ENCODE measurements at places on chromosomes 16 and 17. TPM values are rescaled to one million over a fixed set of nuclear protein-coding genes. Genes with fewer than 3 reads are reported as not detected.

TMEM100 gene
- not detected for total RNA-seq

DNA sequence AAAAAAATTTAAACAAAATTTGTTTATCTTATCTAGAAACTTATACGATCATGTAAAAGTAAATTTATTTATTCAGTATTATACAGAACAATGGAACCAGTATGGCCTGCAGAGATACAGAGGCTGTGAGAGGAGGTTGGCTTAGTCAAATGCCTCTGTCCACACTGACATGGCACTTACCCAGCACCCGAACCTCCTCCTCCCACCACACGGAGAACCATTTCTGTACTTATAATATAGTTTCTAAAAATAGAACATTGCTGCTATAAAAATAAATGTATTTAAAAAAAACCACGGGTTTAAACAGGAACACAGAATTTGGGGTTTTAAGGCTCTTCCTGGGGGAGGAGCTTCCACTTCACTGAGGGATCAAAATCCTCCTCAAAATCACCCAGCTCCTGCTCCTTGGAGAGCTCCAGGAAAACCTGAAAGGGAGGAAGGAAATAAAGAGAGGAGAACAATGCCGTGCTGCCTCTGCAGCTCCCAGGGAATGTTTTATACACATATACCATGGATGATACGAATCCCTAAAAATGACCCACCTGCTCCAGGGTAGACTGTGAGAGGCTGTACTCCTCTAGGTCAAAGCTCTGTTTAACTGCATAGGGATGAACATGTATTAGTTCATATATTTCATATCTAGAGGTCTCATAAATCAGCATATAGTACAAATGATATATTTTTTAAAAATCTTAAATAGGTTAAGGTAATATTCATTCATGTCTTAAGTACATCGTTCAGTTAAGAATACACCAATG, 87.3 kb downstream of the ABCA8 start:
- DNase-seq, result no peak

GRCh38 chr16:50434872-50435478, 66.2 kb upstream of the BRD7 start:
- DNase-seq, result no peak

GRCh38 chr17:77440560-77440981, 299.8 kb downstream of the SEC14L1 start:
- no peak for DNase-seq

GRCh38 chr16:67858500-67858899, 11.0 kb upstream of the CENPT start:
- DNase-seq, result no peak

TP53TG3B gene
- total RNA-seq, result not detected

DNA sequence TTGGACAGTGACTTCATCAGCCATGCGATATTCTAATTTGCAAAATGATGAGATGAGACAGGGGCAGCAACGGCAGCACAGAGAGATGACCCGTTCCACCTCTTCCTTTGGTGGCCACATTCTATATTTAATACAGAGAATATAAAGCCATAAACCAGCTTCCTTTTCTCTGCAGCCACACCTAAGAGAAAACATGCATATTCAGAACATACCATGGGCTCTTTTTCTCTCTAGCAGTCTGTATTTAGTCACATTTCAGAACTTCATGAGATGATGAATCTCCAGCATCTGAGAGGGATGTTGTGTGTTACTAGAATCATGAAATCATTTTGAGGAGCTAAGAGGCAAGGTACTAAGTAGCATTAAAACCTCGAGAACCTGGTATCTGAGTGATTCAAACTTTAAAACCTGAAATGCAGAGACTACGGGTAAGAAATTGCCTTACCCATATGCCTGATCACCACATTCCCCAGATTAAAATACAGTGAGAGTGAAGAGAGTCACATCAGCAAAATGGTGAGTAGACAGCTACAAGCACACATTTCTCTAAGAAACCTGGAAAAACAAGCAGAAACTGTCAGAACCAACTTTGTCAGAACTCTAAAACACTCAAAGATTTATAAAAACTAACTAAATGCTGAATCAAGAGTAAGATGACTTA, 55.5 kb upstream of the CPHXL start:
- DNase-seq, result no peak

MT1H gene
- 15.4 TPM for total RNA-seq

PYDC1 gene
- total RNA-seq, result not detected

DNA sequence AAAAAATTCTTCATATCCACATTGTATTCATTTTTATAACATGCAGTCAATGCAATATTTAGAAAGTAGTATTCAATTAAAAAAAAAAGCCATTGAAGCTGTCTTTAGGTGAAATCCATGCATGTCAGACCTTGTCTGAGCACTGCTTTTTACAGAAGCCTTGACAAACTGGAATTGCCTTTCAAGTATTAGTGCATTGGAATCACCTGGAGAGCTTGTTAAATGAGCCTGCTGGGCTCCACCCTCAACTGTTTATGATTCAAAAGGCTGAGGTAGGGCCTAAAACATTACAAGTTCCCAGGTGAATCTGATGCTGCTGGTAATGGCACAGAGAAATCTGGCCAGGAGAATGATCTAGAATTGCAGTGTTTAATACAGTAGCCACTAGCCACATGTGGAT, 85.8 kb downstream of the HIC1 start:
- no peak for DNase-seq

CD300H gene
- total RNA-seq, result not detected

DNA sequence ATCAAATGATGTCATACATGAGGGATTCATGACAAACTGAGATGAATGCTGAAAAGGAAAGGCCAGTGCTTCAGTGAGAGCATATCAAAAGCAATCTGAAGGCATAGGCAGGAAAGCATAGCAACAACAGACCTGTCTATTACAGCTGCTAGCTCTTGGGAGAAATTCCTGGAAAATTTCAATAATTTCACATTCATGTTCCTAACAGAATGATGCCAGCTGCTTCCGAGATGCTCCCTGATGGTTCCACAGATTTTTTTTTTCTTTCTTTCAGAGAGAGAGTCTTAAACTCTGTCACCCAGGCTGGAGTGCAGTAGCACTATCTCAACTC, 50.3 kb upstream of the CLEC3A start:
- DNase-seq, result no peak

DNA sequence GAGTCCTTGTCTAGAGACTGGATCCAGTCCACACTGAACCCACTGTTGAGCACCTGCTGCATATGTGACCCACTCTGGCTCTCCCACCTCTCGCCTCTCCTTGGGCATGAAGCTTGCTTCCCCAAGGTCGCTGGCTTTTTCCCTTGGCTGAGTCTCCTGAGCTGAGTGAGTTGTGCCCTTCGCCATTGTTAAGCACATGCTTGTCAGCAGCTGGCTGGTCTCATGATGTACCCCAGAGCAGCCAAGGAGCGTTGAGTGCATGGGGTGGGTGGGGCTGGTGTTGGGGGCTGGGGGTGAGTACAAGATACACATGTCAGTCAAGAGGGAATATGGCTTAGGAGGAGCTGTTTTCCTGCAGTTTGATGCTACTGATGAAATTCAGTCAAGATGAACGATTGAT, 165.6 kb downstream of the SNX29 start:
- no peak for DNase-seq

GRCh38 chr17:44901411-44901921, 2.2 kb upstream of the EFTUD2 start:
- DNase-seq, result no peak

- no peak for DNase-seq
These were observed 15.7 kb downstream of the ADCY7 start for GRCh38 chr16:50282010-50282538.

MT4 gene
- not detected for total RNA-seq

DNA sequence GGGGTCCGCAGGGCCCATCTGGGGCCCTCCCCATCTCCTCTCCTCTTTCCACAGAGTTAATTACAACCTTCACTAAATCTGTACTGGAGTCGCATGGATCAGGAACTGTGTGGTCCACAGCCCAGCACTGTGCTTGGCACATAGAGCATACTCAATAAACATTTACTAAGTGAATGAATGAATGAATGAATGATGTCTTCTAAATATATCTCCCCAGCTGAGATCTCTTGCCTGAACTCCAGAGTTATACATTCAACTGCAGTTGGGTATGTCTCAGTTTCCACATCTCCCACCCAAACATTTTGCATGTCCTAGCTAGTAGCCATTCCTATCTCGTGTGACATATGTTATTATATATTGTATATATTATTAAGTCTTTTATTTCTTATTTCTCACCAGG, 28.7 kb upstream of the IL21R start:
- DNase-seq, result no peak

GRCh38 chr17:40936437-40936971, 942 bp downstream of the KRT23 start:
- DNase-seq, result no peak

MYH1 gene
- total RNA-seq, result not detected

DNA sequence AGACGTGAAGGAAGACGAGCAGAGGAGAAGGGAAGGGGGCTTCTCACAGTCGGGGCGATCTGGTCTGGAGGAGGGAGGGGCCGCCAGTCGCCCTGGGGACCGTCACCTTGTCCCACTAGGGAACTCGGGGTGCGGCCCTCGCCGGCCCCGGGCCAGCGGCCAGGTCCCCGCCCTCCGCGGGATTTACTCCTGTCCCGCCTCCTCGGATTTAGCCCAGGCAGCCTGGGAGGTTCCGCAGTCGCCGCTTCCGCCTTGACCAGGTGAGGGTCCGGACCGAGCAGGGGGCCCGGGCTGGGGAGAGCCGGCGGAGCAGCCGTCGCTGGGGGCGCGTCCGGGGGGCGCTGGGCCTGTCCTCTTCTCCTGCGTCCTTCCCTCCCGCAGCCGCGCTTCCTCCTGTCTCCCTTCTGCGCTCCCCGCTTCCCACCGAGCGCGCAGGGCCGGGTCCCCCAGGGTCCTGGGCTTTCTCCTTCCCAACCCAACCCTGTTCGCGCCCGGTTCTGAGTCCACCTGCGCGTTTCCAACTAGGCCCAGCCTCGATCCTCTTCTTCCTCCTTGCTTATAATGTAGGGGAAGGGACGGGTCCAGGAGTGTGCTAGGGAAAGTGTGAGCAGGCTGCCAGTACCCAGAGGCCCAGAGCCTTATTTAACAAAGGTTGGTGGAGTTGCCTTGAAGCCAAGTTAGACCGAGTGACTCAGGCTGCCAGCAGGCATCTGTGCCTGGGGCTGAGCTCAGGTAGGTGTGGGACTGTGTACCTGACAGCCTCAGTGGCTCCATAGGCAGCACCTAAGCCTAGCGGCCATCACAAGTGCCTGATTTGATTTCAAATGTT, at the start of gene TNK1:
TSS of gene TNK1 (plus strand) at position 235 of the 829 bp plus-strand sequence. CDS start 1,838 bp downstream, outside the sequence.
- DNase-seq, result no peak

GRCh38 chr16:84766978-84767773, 52.6 kb upstream of the CRISPLD2 start:
- no peak for DNase-seq

GRCh38 chr17:74992223-74992622, 4.8 kb downstream of the CDR2L start:
- no peak for DNase-seq

GRCh38 chr16:10652730-10653590, 41.8 kb downstream of the TEKT5 start:
- DNase-seq, result no peak

GRCh38 chr17:3894188-3894587, 1.3 kb upstream of the CAMKK1 start:
- DNase-seq, result no peak

- no peak for DNase-seq
These were observed 50.7 kb downstream of the TOX3 start for GRCh38 chr16:52496051-52496876.

GRCh38 chr17:64494121-64494520, 2.7 kb downstream of the POLG2 start:
- DNase-seq, result no peak

MPP2 gene
- 14.1 TPM for total RNA-seq

DNA sequence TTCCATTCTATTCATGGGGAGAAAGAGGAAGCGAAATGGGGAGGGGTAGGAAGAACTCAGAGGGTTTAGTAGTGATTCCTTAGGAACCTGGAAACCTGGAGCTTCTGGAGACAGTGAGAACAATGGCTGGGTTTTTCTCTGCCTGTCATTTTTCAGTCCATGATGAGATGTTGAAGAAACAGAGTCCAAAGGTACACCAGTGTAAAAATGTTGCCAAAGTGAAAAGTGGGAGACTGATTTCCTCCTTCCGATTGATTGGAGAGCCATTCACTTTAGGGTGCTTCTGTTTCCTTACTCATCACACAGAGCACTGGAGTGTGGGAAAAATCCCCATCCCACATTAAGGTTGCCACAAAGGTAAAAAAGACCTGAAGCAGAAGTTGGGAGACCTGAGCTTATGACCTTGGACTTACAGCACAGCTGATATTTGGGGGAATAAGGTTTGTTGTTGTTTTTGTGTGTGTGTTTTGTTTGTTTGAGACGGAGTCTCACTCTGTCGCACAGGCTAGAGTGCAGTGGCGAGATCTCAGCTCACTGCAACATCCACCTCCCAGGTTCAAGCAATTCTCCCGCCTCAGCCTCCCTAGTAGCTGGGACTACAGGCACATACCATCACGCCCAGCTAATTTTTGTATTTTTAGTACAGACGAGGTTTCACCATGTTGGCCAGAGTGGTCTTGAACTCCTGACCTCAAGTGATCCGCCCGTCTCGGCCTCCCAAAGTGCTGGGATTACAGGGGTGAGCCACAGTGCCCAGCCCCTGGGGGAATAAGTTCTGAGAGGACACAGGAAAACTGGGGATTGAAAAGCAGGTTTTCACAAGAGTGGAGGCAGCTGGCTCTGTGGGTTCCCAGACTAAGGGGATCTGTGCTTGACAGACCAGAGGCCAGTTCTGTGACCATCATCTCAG, 1.4 kb upstream of the DHX8 start:
- DNase-seq, result no peak

DNA sequence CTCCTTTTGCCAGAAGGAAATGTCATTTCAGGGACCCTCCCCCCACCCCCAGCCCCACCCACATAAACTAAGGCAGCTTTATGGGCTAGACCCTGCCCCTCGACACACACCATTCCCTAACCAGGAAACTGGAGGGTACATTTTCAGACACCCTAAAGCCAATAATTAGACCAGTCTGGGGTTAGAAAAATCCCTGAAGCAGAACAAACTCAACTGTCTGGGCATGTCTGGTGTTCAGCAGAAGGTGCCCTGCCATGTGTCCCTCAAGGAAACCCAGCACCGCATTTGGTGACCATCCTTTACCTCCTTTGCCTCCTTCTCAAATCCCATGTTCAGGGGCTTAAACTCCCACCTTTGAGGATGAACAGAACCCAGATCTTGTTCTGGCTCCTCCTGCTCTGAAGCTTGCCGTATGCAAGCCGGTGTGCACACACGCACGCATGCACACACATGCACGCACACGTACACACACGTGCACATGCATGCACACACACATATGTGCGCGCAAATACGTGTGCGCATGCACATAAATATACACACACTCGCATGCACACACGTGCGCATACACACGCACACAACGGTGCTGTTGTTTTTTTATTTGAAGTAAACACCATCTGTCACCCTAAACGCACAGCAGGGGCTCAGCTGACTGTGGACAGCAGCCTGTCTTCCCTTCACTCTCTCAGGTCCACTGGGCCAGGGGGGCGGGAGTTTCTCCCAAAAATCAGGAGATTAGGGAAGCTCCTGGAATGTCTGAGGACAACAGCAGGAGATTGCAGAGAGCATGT, 156.8 kb upstream of the TNRC6C start:
- DNase-seq, result no peak

All from epithelial cell of proximal tubule (primary cell).